Activated CD4-positive, alpha-beta memory T cell treated with anti-CD3 and anti-CD28 coated beads, Interleukin-2, amount 10 ng/mL, durations not matched to agents 7 days and 5 days (primary cell): ENCODE measurements at places on chromosomes 12 and 14.

GRCh38 chr14:38786921-38787320 lies 316.1 kb downstream of the SEC23A start:
- DNase-seq, result no peak

DNA sequence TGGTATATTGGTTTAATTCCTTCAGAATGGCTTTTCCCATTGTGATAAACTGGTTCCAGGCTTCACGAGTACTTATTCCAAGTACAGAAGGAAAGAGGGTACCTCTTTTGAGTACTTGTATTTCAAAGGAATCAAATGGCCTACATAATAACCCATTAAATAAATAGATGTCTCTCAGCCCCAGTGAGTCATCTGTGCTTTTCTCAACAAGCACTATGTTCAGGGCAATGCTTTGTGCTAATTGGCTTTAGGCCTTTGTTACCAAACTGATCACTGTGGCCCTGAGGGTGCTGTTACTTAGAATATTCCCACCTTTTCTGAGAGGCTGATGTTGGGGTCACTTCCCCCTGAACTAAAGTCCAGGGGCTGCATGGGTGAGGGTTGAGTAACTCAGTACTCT lies 107.1 kb downstream of the LRRK2 start:
- no peak for DNase-seq

- DNase-seq, result no peak
These were observed 3.7 kb downstream of the TMTC3 start for GRCh38 chr12:88145567-88146505.

- no peak for DNase-seq
These were observed 51.0 kb downstream of the SPTLC2 start for GRCh38 chr14:77565289-77565993.

DNA sequence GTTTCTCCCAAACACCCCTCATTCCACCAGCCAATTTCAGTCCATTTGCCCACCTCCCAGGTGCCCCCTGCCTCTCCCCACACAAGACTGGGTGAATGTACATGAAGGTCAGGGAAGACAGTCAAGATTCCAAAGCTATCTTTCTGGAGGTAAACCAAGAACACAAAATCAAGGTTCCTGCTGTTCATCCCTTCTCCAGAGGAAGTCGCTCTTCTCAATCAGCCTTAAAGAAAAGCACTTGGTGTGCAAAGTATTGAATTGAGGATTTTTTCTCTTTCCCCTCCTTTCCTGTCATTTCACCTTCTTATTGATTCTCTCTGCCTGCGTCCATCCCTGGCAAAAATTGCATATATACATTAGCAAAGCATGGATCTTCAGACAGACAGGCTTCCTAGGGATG lies 4.5 kb downstream of the GRIN2B start:
- no peak for DNase-seq

DNA sequence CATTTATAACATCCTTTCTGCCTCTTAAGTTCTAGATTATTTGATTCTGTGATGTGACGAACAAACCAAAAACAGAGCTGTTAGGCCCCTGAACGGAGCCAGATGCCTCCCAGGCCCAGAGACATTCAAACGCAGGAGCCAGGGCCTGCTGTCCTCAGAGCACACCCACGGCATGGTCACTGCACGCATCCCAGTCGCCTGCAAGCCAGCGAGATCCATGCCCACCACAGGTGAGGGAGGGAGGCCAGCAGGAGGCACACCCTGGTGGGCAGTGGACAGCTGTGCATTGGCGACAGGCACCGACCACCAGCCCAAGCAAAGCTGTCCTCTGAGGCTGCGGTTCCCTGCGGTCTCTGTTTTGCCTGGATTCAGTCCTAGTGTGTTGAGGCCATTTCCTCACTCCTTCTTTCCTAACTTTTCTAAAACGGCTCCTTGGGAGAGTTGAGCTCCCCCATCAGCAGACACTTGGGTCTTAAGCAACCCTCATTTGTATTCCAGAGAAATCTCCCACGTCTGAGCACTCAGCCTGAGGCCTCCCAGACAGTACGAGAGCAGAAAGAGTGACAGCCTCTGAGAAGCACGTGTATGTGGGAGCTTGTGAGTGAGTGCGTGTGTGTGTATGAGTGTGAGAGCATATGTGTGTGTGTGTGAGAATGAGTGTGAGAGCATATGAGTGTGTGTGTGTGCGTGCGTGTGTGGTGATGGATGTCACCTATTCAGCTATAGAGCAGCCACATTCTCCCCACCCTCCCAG lies 81.2 kb downstream of the CHGA start:
- no peak for DNase-seq

DNA sequence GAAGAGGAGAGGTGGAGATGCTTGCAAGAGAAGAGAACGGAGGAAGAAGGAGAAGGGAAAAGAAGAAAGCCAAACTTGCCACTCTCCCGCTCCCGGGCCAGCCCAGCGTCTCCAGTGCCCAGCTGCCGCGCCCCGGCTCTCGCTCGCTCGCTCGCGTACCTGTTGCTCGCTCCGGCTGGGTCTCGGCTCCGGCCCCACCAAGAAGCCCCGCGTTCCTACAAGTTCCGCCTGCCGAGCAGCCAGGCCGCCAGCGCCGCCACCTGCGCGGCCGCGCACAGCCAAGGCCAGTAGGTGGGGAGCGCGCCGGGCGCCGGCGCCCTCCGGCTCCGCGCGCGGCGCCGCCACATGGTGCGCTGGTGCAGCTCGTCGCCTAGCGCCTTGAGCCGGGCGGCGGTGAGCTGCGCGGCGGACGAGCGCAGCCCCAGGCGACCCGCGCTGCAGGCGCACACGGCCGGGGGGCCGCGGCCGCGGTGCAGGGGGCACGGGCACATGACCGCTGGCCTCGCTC lies 370 bp downstream of the HRK start:
- peak; percentile 31 for DNase-seq

GRCh38 chr14:96844857-96845570 lies 47.8 kb downstream of the VRK1 start:
- DNase-seq, result no peak

GRCh38 chr14:61581340-61581739 lies 114.0 kb upstream of the HIF1A start:
- no peak for DNase-seq

GRCh38 chr12:89863493-89863938 lies 154.9 kb upstream of the ATP2B1 start:
- DNase-seq, result peak; percentile 59

GRCh38 chr12:3897371-3897971 lies 24.3 kb upstream of the PARP11 start:
- peak; percentile 41 for DNase-seq

GRCh38 chr14:83463500-83464098 lies 1929.9 kb upstream of the SEL1L start:
- peak; percentile 17 for DNase-seq

DNA sequence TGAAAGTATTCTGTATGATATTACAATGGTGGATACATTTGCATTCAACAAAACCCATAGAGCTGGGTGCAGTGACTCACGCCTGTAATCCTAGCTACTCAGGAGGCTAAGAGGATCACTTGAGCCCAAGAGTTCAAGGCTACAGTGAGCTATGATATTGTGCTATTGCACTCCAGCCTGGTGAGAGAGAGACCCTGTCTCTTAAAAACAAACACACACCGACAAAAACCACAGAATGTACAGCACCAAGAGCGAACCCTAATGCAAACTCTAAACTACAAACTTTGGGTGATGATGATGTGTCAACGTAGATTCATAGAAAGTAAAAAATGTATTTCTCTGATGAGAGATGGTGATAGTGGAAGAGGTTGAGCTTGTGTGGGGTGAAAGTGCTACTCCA lies 8.6 kb downstream of the CAPRIN2 start:
- DNase-seq, result no peak

DNA sequence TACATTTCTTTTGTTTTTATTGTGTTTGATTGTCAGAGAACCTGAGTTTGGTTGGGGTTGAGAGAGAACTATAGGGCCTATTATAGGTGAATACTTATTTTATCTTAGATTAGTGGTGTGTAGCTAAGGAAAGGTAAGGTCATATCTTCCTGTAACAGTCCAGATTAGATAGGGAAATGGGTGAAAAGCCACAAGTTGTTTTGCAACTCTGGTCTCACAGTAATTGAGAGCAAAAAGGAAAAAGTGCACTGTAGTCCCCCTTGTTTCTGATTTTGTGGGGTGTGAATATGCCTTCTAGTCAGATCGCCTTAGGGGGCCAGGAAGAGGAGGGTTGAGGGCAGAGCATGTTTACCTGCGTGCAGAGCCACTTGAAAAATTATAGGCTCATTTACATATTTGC lies 8.9 kb downstream of the MSRB3 start:
- DNase-seq, result no peak

DNA sequence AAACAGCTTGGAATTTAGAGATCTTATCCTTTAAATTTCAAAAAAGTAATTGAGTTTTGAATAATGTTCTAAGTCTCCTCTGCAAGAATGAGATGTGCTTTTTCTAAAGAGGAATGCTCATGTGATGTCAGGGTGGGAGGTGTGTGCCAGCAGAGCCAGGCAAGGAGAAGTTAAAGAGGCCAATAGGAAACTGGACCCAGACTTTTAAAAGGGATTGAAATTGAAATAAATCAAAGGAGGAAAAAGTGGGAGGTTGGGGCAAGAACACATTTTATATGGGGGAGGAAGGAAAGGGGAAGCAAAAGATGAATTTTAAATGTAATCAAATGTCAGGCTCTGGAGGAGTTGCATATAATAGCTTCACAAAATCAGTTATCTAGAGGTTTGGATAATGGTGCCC lies 126.1 kb downstream of the FIGNL2 start:
- DNase-seq, result no peak

GRCh38 chr12:56987011-56987410 lies 19.3 kb downstream of the ZBTB39 start:
- DNase-seq, result no peak

GRCh38 chr12:14275886-14276285 lies 89.6 kb upstream of the ATF7IP start:
- no peak for DNase-seq

DNA sequence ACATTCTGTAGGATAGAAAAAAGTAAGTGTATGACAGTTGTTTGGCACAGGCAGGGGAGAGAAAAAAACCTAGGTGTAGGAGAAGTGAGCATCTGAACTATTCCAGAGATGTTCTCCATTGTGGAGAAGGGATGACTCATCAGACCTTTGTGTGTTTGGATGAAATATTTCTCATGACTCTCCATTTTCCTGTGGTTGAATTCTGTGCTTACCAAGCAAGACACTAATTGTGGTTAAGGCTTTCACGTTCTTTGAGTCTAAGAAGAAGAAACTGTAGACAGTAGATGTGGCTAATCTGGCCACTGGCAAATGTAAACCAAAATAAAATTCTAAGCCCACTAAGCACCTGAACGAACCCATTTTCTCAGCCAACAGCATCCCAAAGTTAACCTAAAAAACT lies 107.9 kb upstream of the GZMB start:
- no peak for DNase-seq

DNA sequence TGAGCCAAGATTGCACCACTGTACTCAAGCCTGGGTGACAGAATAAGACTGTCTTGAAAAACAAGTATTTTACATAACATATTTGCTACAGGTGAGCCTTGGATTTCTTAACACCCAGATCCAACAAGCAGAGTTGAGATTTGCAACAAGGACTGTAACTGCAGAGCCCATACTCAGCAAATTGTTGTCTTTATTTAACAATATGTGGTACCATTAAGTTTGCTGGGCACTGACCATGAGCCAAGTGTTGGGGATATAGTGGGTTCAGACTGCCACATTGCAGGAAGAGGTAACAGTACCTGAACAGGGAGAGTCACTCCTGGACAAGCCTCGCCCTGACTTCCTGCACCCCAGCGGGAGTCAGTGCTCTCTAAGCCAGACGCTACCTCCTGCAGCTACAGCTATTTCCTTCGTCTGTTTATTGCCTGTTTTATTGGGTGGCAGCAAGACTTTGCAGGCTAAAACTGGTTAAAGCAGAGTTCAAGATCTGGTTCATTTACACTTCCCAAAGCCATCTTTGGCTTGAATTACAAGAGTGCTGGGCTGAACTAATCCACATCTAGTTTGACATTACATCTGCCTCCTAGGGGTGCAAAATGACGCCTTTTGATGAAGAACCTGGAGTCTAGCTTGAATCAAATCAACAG lies 12.5 kb downstream of the AHSA1 start:
- DNase-seq, result no peak

DNA sequence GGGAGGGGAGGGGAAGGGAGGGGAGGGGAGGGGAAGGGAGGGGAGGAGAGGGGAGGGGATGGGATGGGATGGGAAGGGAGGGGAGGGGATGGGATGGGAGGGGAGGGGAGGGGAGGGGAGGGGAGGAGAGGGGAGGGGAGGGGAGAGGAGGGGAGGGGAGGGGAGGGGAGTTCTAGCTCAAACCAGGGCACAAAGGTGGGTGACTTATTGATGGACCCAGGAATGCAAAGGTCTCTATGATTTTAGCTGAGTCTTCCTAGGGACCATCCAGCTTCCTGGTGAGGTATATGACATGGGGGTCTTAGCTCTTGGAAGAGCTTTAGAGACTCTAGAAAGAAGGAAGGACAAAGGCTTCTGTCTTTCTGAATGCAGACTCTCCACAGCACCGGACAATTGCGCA lies 42.3 kb downstream of the ANO2 start:
- DNase-seq, result no peak

GRCh38 chr14:83047059-83047830 lies 1513.6 kb upstream of the SEL1L start:
- DNase-seq, result no peak

DNA sequence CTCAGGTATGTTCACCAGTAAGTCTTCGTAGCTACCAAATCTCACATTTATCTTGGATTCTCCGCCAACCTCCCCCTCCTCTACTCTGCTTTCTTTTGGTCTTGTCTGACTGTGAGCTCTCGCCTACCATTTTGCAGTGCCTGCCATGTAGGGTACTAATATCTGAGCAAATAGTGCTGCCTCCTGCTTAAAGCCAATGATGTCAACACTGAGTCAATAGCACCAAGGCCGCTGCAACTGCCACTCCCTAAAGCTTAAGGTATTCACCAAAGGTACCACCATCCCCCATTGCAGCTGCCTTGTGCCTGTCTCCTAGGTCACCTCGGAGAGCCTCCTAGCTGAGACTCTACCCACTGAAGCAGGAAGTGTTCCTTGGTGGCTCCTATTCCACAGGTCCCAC lies 114.8 kb upstream of the FUT8 start:
- no peak for DNase-seq

- no peak for DNase-seq
These were observed 113.9 kb downstream of the RBM19 start for GRCh38 chr12:113852264-113852663.

DNA sequence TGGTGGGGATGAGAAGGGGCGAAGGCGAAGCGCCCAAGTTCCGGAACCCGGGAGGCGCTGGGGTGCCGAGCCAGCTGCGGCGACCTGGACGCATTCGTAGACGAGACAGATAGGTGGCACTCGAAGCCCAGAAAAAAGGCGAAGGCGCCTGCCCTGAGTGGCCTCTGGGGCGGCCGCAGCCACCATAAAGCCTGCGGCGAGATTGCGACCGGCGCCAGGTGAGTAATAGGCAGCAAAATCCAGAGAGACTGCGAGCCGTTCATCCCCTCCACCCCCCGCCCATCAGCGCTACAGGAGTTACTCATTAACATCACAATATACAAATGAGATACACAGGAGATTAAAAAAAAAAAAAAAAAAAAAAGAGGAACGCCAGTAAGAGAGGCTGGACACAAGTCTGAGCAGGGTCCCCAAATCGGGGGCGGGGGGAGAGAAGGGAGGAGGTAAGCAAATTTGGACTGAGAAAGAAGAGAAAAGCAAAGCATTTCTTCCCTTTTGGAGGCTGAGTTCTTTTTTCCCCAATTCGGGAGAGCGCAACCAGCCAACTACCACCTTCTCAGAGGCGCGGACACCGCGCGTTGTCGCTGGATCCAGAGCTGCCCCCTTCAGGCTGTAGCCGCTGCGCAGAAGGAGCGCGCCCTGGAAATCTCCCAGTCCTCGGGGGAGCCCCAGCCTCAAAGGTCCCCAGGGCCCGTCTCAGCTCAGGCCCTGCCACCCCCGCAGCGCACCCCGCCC lies 15.7 kb downstream of the TBX3 start:
- no peak for DNase-seq
